ENCODE measurements at places on chromosomes 2 and 18.

- DNase-seq: peak; percentile 1
These were observed 43.8 kb upstream of the SCN9A start for GRCh38 chr2:166419616-166419934.

GRCh38 chr2:221571551-221572218 is 419 bp downstream of the EPHA4 start:
- DNase-seq: no peak

- DNase-seq: no peak
These were observed 3.0 kb downstream of the RFTN2 start for GRCh38 chr2:197672371-197672893.

- no peak for DNase-seq
These were observed 137.8 kb upstream of the GATA6 start for GRCh38 chr18:22031611-22032010.

DNA sequence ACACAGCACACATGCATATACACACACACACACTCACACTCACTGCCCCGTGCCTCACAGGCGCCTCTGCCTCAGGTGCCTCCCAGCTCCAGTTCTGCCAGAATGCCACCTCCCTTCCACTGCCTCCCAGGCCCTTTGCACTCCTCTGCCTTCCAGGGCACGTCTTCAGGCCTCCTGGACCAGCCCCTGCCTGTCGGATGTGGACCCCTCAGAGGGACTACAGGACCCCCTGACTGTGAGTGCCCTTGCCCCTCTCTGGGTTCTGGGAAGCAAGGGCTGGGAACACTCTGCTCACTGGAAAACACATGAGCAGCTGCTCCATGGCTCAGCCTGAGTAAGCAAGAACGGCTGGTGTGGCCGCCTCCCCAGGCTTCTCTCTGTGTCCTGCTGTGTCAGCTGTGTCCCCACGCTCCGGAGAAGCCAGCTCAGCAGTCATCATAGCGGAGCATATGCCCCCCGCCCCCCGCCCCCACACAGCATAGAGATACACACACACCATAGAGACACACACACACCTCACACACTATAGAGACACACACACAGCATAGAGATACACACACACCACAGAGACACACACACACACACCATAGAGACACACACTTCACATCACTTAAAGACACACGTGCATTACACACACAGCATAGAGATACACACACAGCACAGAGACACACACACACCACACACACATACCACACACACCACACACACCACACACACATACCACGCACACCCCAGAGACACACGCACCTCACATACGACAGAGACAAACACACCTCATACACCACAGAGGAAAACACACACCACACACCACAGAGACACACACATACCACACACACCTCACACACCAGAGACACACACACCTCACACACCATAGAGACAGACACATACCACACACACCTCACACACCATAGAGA is 271.3 kb downstream of the CYRIA start:
- DNase-seq: no peak

GRCh38 chr2:73487112-73487657 is 101.5 kb downstream of the ALMS1 start:
- DNase-seq: no peak

GRCh38 chr2:24174851-24175277 is at the start of gene FAM228A:
Gene FAM228A, plus strand, starts transcription at chr2:24175053. Its CDS starts 428 bp downstream, at chr2:24175481.
- no peak for DNase-seq

DNA sequence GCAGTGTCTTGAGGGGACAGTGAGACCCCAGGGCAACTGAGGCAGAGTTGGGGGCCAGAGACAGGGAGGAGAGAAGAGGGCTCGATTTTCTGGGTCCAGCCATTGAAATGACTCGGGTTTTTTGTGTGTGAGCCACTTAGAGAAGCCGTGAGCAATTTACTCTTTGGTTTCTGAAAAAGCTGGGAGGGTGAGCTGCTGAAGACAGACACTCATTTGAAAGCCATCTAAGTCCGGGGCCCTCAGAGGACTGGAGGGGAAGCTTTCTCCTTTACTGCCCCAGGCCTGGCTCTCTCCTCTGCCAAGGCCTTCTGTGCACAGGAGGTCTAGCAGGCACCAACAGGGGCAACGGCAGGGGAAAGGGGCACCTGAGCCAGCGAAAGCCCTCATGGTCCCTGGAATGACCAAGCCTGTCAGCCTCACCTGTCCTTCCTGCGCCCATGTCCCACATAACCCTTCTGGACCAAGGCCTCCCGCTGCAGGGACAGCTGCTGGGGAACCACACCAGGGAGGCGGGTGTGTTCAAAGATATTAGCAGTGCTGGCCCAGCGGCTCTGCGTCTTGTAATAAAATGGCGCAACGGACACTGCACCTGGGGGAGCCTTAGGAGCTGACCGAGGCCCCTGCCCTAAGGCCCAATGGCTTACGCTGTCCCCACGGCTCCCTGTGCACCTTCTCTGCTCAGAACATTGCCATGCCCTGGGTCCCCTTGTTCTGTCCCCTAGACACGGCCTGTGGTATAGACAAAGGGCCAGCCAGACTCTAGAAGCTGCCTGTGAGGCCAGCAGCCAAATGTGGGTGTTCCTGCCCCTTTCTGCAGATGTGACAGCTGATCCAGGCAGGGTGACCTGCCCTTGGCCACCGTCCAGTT is 45.8 kb downstream of the HS6ST1 start:
- DNase-seq: no peak

GRCh38 chr2:15701341-15701907 is 109.8 kb downstream of the DDX1 start:
- DNase-seq: no peak

Data from SW 1271 (cell line).